ENCODE measurements at places on chromosomes 2 and 18. TPM values are rescaled to one million over a fixed set of nuclear protein-coding genes. Genes with fewer than 3 reads are reported as not detected.

Gene HSPD1
- total RNA-seq: 151 TPM

Gene DUSP11
- 37.3 TPM for total RNA-seq

Gene ZNF407
- total RNA-seq: 6.3 TPM

Gene CCBE1
- total RNA-seq: 11.4 TPM

Gene INPP1
- 4.2 TPM for total RNA-seq

Gene SPHKAP
- total RNA-seq: 0.32 TPM

Gene MC2R
- total RNA-seq: not detected

Gene SLC38A11
- not detected for total RNA-seq

Gene GALNT13
- 0.11 TPM for total RNA-seq
